ENCODE measurements at places on chromosomes 7 and 10.
A peak's percentile ranks its signal among the peaks of the same experiment; 100 is the strongest.

- H3K4me1 ChIP-seq, result no peaks in the 10 kb centered on the region
- peaks cover 1% of the 10 kb centered on the region for H3K36me3 ChIP-seq
- H3K27me3 ChIP-seq, result no peaks in the 10 kb centered on the region
- no peak overlapping the region for H3K4me3 ChIP-seq
- DNase-seq, result no peak
These were observed 34.0 kb downstream of the LUC7L2 start for GRCh38 chr7:139393621-139394211.

GRCh38 chr7:96707901-96708774 is 1.5 kb downstream of the SEM1 start:
- H3K4me1 ChIP-seq, result peaks cover 23% of the 10 kb centered on the region
- no peak for DNase-seq
- H3K36me3 ChIP-seq, result no peaks in the 10 kb centered on the region

DNA sequence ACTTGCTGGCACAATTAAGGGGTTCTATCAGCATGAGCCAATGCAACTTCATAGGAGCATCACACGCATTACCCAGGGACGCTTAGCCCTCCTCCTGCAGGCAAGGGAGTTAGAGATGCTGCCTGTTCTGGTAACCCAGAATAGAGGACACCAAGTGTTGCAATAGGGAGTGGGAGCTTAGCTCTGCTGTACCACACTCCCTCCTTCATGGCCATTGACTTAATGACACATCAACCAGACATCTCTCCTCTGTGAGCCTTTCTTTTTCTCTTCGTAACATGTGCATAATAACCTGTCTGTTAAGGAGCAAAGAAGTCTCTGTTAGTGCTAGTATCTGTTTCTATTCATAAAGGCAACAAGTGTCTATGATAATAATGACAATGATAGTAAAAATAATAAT is 282.4 kb downstream of the SORCS3 start:
- no peaks in the 10 kb centered on the region for H3K36me3 ChIP-seq
- no peak overlapping the region for H3K27ac ChIP-seq
- no peaks in the 10 kb centered on the region for H3K27me3 ChIP-seq
- no peak for DNase-seq

- no peaks in the 10 kb centered on the region for H3K36me3 ChIP-seq
- H3K4me1 ChIP-seq, result no peaks in the 10 kb centered on the region
- no peak for DNase-seq
- no peaks in the 10 kb centered on the region for H3K27me3 ChIP-seq
These were observed 229.3 kb downstream of the IMMP2L start for GRCh38 chr7:111333010-111333409.

DNA sequence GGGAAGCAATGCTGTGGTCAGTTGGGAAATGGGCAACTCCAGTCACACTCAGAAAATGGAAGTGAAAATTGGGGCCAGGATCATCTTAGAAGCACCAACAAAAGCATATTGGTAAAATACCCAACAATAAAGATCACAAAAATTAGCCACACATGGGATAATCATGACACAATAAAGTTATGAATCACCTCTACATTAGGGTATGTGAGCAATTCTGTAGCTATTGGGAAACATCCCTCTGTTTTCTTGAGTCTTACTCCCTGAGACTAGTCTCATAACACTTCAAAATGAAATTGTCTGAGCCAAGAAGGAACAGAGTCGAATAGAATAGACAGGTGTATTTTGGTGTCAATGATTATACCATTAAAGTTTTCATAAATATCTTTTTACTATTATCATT is 178.3 kb downstream of the DYNC1I1 start:
- H3K27me3 ChIP-seq, result no peaks in the 10 kb centered on the region
- H3K4me1 ChIP-seq, result no peaks in the 10 kb centered on the region
- H3K27ac ChIP-seq, result no peak overlapping the region
- H3K4me3 ChIP-seq, result no peak overlapping the region
- no peak for DNase-seq

GRCh38 chr10:80260295-80261243 is 28.9 kb downstream of the MAT1A start:
- no peak overlapping the region for H3K4me3 ChIP-seq
- no peak overlapping the region for H3K27ac ChIP-seq
- H3K27me3 ChIP-seq, result no peaks in the 10 kb centered on the region
- DNase-seq, result no peak
- no peaks in the 10 kb centered on the region for H3K4me1 ChIP-seq

DNA sequence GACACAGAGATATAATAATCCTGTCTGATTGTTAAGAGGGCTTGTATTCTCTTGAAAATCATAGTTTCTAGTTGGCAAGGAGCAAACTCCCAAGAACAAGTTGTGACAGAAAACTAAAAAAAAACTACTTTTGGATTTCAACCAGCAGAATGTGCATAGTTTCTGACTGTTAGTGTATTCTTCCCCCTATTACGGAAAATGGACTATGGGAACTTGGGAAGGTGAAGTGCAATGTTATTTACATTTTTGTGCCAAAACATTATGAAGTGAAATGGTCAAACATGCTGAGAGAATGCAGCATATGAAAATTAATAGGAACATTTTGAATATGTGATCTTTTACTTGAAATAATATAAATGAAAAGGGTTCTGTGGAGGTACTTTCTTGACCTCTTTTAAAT is 660.8 kb downstream of the SUGCT start:
- H3K4me3 ChIP-seq, result no peak overlapping the region
- H3K36me3 ChIP-seq, result no peaks in the 10 kb centered on the region

- no peaks in the 10 kb centered on the region for H3K4me1 ChIP-seq
- H3K36me3 ChIP-seq, result no peaks in the 10 kb centered on the region
- no peak for DNase-seq
- H3K27me3 ChIP-seq, result no peaks in the 10 kb centered on the region
- no peak overlapping the region for H3K4me3 ChIP-seq
These were observed 71.0 kb downstream of the MKI67 start for GRCh38 chr10:128055061-128055868.

DNA sequence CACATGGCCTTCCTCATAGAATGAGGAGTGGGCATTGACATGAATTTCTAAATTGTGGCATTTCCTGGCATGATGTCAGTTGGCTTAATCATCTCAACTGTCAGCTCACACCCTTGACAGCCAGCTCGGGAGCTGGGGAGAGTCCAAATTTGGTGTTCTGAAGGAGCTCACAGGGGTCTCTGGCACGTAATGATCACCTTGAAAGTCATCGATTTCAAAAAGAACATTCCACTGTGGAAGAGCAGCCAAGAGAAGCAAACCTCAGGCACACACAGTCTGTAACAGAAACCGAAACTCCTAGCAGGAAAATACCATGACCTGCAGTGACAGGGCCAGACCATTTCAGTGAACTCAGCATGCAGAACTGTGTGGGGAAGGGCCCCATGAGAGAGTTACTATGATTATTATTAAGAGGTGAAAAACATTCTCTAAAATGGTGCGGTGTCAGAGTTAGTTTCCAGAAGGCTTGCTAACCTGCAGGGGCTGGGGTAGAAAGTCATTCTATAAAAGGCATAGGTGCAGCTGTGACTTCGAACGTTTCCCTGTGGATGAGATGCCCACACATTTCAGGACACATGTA is 26.4 kb upstream of the KLF6 start:
- H3K4me3 ChIP-seq, result no peak overlapping the region
- peaks cover 55% of the 10 kb centered on the region for H3K4me1 ChIP-seq
- peak; percentile 62 for DNase-seq
- no peaks in the 10 kb centered on the region for H3K36me3 ChIP-seq

DNA sequence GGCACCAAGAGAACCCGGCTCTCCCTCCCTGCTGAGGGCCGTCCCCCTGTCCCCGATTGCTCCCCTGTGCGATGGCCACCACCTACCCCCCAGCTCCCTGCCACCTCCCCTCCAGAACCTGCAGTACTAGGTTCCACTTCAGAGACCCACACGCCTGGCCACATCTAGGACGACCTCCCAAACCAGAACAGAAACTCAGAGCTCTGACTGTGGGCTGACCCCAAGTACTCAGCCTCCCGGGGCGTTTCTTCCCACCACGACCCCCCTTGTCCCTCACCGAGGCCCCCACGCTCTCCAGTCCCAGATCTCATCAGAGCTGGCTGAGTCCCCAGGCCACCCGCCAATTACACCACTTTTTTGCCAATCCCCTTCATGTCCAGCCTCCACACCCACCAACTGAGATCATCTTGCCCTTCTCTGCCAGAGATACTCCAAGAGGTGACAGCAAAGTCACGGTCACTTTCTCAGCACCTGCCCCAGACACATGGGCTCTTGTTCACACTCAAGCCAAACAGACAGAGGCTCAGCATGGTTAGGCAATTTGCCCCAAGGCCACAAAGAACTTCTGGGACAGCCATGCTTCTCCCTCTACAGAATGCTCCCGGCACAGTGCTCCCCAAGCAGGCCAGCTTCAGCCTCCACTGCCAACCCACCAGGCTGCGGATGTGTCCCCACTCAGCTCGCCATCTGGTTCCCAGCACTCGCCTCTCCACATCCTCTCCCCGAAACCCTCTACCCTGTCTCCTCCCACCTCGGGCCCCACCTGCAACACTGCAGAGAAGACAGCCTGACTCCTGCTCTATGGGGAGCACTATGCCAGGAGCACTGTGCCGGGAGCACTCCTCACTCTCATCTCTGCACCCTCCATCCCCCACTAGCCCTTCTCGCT is 4.7 kb downstream of the TMEM120A start:
- DNase-seq, result peak; percentile 56
- H3K36me3 ChIP-seq, result no peaks in the 10 kb centered on the region
- peaks cover 46% of the 10 kb centered on the region for H3K4me1 ChIP-seq
- no peaks in the 10 kb centered on the region for H3K27me3 ChIP-seq
- H3K4me3 ChIP-seq, result no peak overlapping the region

- no peak overlapping the region for H3K27ac ChIP-seq
- H3K27me3 ChIP-seq, result no peaks in the 10 kb centered on the region
- no peaks in the 10 kb centered on the region for H3K4me1 ChIP-seq
- peaks cover 13% of the 10 kb centered on the region for H3K36me3 ChIP-seq
- H3K4me3 ChIP-seq, result no peak overlapping the region
These were observed 71.6 kb upstream of the GJD4 start for GRCh38 chr10:35533565-35533964.

- no peak overlapping the region for H3K27ac ChIP-seq
- H3K27me3 ChIP-seq, result no peaks in the 10 kb centered on the region
- no peak for DNase-seq
- no peaks in the 10 kb centered on the region for H3K36me3 ChIP-seq
These were observed 121.5 kb upstream of the RNF32 start for GRCh38 chr7:156519070-156519469.

GRCh38 chr7:24752073-24752800 is 5.0 kb downstream of the GSDME start:
- peaks cover 7% of the 10 kb centered on the region for H3K4me1 ChIP-seq
- no peaks in the 10 kb centered on the region for H3K36me3 ChIP-seq
- H3K27me3 ChIP-seq, result no peaks in the 10 kb centered on the region
- H3K4me3 ChIP-seq, result no peak overlapping the region
- H3K27ac ChIP-seq, result no peak overlapping the region
- no peak for DNase-seq

- no peaks in the 10 kb centered on the region for H3K27me3 ChIP-seq
- peak; percentile 37 for DNase-seq
- H3K27ac ChIP-seq, result no peak overlapping the region
- no peak overlapping the region for H3K4me3 ChIP-seq
These were observed 14.1 kb downstream of the CHN2 start for GRCh38 chr7:29208410-29209250.

DNA sequence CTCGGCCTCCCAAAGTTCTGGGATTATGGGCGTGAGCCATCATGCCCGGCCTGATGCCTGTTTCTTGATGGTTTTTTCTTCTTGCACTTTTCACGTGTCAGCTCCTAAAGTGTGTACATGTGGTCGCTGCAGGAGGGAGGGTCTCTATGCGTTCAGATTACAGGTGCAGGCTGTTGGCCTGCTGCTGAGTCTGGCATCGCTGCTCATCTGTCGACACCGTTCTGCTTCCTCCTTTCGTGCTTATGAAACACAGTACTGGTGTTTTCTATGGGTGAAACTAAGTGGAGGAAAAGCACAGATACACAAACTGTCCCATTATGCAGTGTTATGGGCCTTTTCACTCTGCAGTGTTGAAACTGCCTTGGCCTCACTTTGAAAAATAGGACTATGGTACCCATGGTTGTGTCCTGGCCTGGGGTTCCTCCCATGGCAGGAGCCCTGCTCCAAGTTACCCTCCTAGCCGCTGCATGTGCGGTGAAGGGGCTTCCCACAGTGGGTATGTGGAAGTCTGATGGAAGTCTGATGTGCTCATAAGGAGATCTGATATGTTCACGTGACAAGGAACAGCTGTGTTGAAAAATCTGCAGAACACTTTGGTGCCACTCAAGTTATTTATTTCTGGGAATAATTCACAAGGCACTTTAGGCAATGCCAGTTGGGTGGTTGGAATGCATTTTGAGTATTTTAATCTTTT is 23.5 kb downstream of the OGDH start:
- H3K36me3 ChIP-seq, result no peaks in the 10 kb centered on the region
- DNase-seq, result no peak
- H3K4me3 ChIP-seq, result no peak overlapping the region
- no peak overlapping the region for H3K27ac ChIP-seq
- peaks cover 34% of the 10 kb centered on the region for H3K4me1 ChIP-seq
- H3K27me3 ChIP-seq, result no peaks in the 10 kb centered on the region

DNA sequence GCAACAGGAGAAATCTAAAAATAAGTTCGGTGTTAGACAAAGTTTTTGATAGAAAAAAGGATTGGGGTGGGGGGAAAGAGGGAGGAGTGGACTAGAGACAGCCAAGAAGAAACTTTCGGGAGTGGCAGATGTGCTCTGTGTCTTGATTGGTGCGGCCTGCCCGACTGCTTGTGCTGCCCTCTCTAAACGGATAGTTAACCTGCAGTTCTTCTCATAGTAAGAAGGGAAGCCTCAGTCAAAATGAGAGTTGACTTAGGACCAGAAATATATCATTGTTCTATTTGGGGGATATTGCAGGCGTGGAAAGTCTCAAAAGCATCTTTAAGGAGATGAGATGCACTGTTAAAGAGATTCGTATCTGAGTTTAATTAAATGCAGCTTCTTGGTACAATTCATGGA is 39.3 kb downstream of the UBE3C start:
- H3K36me3 ChIP-seq, result peaks cover 20% of the 10 kb centered on the region
- H3K4me1 ChIP-seq, result no peaks in the 10 kb centered on the region
- H3K4me3 ChIP-seq, result no peak overlapping the region
- no peak overlapping the region for H3K27ac ChIP-seq
- no peaks in the 10 kb centered on the region for H3K27me3 ChIP-seq
- DNase-seq, result no peak

GRCh38 chr7:151117565-151117964 is 31.3 kb downstream of the AGAP3 start:
- no peak overlapping the region for H3K4me3 ChIP-seq
- no peak overlapping the region for H3K27ac ChIP-seq
- no peak for DNase-seq
- no peaks in the 10 kb centered on the region for H3K27me3 ChIP-seq
- H3K36me3 ChIP-seq, result peaks cover 20% of the 10 kb centered on the region

DNA sequence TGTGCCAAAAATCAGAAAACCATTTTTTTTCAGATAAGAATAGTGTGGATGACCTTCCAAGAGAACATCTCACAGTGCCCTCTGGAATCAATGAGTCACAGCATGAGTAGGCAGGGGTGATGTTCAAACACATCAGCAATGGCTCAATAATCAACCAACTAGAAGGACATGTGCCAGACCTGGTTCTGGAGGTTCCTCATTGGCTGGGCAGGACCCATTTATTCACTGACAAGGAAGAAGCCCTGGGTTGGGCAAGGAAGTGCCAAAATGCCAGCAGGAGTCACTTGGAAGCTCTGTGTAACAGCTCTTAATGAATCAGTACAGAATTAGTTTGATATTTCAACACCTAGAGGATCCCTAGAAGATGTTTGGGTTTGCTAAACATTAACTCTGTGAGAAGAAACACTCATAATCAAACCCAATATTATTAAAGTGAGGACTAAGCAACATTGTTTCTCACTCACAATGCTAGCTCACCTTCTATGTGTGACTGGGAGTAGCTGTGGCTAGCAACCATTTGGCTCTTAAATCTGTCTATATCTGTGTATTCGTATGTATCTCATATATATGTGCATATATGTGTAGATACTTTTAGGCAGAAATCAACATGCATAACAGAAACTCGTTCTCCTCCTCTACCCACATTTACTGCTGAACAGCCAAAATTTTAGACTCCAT is 72.3 kb upstream of the APBB1IP start:
- DNase-seq, result no peak
- no peaks in the 10 kb centered on the region for H3K27me3 ChIP-seq

All from body of pancreas (tissue), 4 donors.